ENCODE measurements at places on chromosomes 6 and 20.

GRCh38 chr6:163188746-163189145 is 225.8 kb upstream of the QKI start:
- no peak for DNase-seq

- DNase-seq, result no peak
These were observed 145.7 kb upstream of the GGTLC1 start for GRCh38 chr20:24134284-24134683.

GRCh38 chr6:170265655-170266054 is 25.2 kb downstream of the DLL1 start:
- no peak for DNase-seq

GRCh38 chr6:27873021-27873940 is 38.9 kb downstream of the OR2B2 start:
- DNase-seq, result peak; percentile 97

DNA sequence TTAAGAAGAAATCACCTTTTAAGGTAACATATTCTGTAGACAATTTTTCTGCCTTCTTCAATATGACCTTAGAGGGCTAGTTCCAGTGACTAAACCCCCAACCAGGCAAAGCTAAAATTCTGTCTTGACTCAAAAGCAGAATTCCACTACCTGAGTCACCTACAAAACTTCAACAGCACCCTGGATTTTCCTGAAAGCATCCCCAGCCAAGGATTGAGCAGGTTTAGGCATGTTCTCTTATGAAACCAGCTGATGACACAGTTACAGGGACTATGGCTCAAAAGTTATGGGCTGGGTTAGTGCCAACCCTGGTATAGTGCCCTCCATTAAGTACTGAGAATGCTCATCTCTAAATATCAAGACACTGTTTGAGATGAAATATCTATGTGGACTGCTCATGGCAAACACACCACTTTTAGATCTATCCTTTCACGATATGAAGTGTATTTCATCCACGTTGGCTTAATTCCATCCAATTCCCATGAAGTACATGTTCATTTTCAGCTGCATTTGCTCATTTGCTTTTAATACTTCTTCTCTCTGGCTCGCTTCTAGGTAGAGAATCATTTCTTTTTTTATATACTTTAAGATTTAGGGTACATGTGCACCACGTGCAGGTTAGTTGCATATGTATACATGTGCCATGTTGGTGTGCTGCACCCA is 53.6 kb upstream of the TNFAIP3 start:
- DNase-seq, result no peak

DNA sequence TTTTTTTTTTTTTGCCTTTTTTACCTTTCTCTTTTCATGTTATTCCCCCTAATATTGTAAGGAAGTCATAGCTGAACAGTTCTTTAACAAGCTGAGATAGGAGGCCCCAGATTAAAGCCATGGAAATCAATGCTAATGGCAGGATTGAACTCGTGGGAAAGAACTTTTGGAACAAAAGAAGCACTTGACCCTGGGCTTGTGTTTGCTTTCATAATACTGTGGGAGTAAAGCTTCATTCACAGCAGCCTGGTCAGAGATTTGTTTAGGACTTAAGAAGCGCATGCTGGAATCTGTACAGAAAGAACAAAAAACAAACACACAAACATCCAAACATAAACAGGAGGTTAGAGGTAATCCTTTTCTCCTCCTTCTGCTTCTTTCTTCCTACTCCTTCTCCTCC is 5.1 kb downstream of the HEY2 start:
- no peak for DNase-seq

- peak; percentile 53 for DNase-seq
These were observed 51.7 kb downstream of the CHMP4B start for GRCh38 chr20:33862709-33863403.

- peak; percentile 28 for DNase-seq
These were observed 73.1 kb downstream of the PHACTR2 start for GRCh38 chr6:143750877-143751276.

GRCh38 chr6:110826236-110827129 is 11.2 kb upstream of the CDK19 start:
- DNase-seq, result peak; percentile 55

GRCh38 chr6:47028835-47029360 is 13.2 kb downstream of the ADGRF1 start:
- no peak for DNase-seq

DNA sequence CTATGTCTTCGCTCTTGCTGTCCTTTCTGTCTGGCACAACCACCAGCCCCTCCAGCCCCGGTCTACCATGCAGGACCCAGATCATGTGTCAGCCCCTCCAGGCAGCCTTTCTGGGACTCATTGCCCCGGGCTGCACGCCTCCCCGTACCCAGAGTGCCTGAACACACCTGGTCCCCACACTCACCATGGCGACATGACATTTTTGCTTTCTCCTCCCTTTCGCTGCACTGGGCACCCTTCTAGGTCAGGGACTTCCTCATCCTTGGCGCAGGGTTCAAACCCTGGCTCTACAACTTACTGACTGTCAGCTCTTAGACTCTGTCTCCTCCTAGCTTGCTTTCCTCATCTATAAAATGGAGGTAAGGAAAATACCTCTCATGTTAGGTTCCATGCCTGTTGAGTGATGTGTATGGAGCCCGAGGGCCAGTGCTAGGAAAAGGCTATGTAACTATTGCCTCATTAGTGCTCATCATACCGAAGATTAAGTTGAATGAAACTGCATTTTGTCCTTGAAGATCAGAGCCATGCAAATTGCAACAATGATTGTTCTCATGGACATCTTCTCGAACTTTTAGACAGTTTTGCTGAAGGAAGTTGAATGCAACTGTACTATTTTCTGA is 49.7 kb upstream of the TIAM2 start:
- DNase-seq, result no peak

GRCh38 chr20:24658920-24659660 is 189.7 kb downstream of the SYNDIG1 start:
- DNase-seq, result no peak

GRCh38 chr6:53795340-53795701 is 516 bp downstream of the LRRC1 start:
- DNase-seq, result peak; percentile 59
